Panc1 (cell line): ENCODE measurements at places on chromosomes 12 and 14.

- no peak for DNase-seq
Observed at GRCh38 chr14:73173092-73173735, 36.9 kb downstream of the PSEN1 start.

- DNase-seq, result no peak
Observed at GRCh38 chr14:36975834-36976233, 196.6 kb downstream of the SLC25A21 start.

DNA sequence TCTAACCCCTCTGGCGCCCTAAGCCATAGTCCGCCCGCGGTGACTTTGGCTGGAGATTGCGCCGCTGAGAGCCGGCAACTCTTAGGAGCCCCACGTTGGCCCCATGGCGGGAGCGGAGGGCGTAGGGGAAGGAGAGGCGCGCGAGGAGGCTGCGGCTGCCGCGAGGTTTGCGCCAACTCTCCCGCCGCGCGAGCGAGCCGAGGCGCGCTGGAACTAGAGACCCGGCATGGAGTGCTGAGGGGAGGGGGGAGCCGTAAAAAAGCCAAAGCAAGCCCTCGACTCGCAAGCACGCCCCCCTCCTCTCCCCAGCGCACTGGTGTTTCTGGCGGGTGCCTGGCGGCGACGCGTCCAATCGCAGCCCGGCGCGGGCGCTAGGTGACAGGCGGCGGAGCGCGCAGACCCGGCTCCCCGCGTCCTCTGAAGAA is at the start of gene SYT10:
SYT10 (minus strand) TSS at position 233 of the 425 bp plus-strand sequence. CDS start 297 bp downstream, outside the sequence.
- DNase-seq, result no peak

- no peak for DNase-seq
Observed at GRCh38 chr14:56759633-56760032, 50.6 kb downstream of the OTX2 start.

- DNase-seq, result no peak
Observed at GRCh38 chr14:104577426-104577825, 2.1 kb upstream of the C14orf180 start.

GRCh38 chr12:103813426-103813825 is 27.6 kb downstream of the NT5DC3 start:
- no peak for DNase-seq

GRCh38 chr12:104741497-104742367 is 216.4 kb downstream of the SLC41A2 start:
- no peak for DNase-seq

DNA sequence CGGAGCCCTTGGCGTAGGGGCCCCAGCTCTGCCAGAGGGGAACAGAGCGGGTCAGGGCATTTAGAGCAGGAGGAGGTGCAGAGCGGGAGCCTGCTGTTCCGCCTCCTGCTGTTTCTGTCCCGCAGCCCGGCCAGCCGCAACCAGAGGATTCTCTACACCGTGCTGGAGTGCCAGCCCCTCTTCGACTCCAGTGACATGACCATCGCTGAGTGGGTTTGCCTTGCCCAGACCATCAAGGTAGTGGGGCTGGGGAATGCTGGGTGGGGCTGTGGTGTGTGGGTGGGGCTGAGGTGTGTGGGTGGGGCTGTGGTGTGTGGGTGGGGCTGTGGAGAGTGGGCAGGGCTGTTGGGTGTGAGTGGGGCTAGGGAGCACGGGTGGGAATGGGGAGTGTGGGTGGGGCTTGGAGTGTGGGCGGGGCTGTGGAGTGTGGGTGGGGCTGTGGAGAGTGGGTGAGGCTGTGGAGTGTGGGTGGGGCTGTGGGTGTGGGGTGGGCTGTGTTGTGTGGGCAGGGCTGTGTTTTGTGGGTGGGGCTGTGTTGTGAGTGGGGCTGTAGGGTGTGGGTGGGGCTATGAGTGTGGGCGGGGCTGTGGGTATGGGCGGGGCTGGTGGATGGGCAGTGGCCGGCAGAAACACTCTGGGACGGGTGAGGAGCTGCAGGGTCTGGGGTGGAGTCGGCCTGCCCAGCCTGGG is 8.0 kb downstream of the ASPG start:
- DNase-seq, result no peak

- no peak for DNase-seq
Observed at GRCh38 chr14:74980398-74980730, 22.4 kb upstream of the EIF2B2 start.

DNA sequence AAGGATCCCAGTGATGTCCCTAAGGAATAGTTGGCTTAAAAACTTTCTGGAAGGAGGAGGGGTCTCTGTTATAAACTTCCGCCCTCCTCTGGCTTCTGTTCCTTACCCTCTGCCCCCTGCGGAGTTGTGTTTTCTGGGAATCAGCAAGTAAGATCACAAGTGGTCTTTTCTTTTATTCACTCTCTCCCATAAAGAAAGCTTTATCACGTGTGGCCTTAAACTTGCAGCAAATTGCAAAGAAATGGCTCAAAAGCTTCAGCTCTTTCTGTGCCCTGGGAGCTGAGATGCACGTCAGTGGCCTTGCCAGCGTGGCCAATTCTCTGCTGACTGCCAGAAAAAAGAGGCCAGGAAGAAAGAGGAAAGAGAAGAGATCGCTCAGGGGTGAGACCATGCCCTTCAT is at the start of gene SLCO1C1:
SLCO1C1 (plus strand) TSS at position 101 of the 400 bp plus-strand sequence. CDS start 4,245 bp downstream, outside the sequence.
- DNase-seq, result no peak

DNA sequence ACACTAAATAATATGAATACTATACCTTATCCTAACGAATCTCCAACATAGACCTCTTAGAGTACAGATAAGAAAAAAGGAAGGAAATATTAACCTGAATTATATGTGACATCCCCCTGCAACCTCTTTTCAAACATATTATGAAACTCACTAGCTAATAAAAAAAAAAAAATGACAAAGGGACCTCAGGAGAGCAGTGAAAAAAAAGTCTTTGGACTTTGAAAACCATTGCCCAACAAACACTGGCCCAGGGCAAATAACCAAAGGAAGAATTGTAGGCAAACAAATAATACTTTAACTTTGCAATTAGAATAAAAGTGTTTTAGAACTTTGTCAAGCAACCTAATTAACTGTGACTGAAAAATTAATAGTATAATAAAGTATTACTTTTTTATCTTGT is 7.7 kb downstream of the SOX5 start:
- no peak for DNase-seq

GRCh38 chr14:83251402-83251801 is 1717.7 kb upstream of the SEL1L start:
- no peak for DNase-seq

- no peak for DNase-seq
Observed at GRCh38 chr14:21965042-21965441, 291.4 kb upstream of the OR4E1 start.

GRCh38 chr12:26767116-26767515 is 65.9 kb downstream of the ITPR2 start:
- no peak for DNase-seq

DNA sequence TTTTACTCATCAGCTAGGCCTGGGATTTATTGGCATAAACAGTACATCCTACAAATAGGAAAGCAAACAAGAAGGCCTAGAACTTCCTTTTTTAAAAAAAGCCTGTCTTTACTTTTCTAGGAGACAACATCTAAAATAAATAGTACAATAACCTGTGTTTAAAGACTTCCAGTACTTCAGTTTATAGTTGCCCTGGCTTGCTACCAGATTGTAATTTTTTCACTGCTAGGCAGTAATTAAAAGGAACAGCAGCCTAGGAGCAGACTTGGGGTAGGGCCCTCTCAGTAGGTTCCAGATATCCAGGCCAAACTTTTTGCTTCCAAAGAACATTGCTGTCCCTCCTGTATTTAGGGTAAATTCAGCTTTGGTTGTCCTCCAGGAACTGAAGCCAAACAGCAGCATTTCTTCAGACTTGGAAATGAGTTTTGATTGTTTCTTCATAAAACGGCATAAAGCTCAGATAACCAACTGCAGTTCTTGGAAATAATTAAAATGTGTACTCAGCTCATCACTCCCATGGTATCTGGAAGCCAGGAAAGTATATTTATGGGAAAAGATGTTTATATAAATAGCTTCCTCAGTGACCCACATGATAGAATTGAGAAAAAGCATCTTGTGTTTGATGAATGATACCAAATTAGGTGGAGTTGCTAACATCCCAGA is 61.7 kb downstream of the PPP1R36 start:
- DNase-seq, result no peak

- no peak for DNase-seq
Observed at GRCh38 chr12:128820723-128821432, 2.9 kb downstream of the SLC15A4 start.

GRCh38 chr14:40413136-40413535 is 980.9 kb upstream of the FBXO33 start:
- no peak for DNase-seq

DNA sequence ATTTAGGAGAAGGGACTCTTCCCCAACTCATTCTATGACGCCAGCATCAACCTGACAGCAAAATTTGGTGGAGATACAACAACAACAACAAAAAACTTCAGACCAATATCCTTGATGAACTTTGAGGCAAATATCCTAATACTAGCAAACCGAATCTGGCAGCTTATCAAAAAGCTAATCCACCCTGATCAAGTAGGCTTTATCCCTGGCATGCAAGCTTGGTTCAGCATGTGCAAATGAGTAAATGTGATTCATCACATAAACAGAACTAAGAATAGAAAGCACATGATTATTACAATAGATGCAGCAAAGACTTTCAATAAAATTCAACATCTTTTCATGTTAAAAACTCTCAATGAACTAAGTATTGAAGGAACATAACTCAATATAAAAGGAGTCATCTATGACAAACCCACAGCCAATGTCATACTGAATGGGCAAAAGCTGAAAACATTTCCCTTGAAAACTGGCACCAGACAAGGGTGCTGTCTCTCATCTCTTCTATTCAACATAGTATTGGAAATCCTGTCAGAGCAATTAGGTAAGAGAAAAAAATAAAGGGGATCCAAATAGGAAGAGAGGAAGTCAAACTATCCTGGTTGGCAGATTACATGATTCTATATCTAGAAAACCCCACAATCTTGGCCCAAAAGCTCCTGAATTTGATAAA is 233.3 kb downstream of the CCDC59 start:
- no peak for DNase-seq

DNA sequence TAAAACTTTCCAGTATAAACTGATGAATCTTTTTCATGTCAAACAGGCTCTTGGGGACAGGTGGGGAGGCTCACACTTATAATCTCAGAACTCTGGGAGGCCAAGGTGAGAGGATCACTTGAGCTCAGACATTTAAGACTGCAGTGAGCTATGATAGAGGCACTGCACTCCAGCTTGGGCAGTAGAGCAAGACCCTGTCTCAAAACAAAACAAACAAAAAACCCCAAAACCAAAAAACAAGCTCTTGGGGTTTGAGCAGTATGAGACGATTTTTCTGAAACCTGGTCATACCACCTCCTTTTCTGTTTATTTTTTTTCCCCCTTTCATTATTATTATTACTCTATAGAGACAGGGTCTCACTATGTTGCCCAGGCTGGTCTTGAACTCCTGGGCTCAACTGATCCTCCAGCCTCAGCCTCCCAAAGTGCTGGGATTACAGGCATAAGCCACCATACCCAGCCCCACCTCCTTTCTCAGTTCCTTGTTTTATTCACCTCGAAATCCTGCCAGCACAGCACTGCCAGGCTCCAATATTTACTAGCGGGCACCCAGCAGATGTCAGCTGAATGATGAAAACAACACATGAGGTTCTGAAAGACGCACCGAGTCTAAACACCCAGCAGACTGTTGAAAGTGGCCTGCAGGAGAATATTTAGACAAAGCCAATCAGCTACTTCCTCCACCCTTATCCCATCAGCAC is 19.5 kb upstream of the CDK17 start:
- DNase-seq, result no peak

DNA sequence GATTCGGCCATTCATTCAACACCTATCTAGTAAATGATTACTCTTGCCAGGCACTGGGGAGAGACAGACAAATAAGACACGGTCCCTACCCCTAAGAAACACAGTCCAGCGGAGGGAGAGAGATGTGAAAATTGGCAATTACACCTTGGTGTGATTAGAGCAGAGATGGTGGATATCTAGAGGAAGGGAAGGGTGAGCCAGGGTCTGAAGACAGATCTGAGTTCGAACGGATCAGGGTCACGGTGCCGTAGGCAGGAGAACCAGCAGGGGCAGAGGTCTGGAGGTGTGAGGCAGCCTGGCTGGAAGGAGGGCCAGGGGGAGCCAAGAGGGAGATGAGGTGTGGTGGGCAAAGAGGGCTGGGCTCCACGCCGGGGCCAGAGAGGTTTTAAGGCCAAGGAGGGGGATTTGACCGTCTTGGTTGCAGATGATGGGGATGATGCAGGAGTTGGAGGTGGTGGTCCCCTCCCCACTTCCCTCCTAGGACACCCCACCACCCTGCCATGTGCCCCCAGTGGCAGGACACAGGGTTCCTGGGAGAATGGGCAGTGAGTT is 27.1 kb downstream of the FAM222A start:
- no peak for DNase-seq

- no peak for DNase-seq
Observed at GRCh38 chr12:53298164-53298563, 1.3 kb upstream of the MYG1 start.

GRCh38 chr12:88063375-88063774 is 34.2 kb upstream of the C12orf50 start:
- DNase-seq, result no peak

- DNase-seq, result no peak
Observed at GRCh38 chr12:48979602-48980388, 1.7 kb downstream of the WNT1 start.

GRCh38 chr12:8603856-8604255 is 8.8 kb downstream of the AICDA start:
- no peak for DNase-seq

GRCh38 chr14:83419420-83419819 is 1885.8 kb upstream of the SEL1L start:
- DNase-seq, result no peak

GRCh38 chr12:27844366-27845090 is 64.5 kb upstream of the MANSC4 start:
- DNase-seq, result no peak

- no peak for DNase-seq
Observed at GRCh38 chr14:61322799-61323290, 1.5 kb downstream of the PRKCH start.

GRCh38 chr14:77158175-77158881 is 16.7 kb upstream of the ZDHHC22 start:
- no peak for DNase-seq

DNA sequence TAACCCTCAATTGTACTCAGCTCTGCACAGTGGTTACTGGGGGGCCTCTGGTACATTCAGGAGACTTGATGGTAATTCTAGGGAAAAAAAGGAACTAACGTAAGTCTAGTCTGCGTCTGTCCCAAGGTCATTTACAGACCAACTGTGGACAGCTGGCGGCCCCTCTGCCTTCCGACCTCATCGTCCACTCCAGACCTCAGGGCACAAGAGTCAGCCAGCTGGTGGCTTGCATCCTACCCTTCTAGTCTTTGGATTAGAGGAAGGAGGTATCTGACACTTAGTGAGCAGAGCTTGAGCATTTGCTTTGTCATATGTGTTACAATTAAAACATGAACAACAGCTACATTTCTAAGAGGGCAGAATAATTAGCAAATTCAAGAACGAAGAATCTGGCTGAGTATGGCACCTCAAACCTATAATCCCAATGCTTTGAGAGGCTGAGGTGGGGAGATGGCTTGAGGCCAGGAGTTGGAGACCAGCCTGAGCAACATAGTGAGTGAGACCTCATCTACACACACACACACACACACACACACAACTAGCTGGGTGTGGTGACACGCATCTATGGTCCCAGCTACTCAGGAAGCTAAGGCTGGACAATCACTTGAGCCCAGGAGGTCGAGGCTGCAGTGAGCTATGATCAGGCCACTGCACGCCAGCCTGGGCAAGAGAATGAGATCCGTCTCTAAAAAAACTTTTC is 36.5 kb downstream of the SSH1 start:
- no peak for DNase-seq

- no peak for DNase-seq
Observed at GRCh38 chr14:61132894-61133293, 148.2 kb downstream of the TMEM30B start.

GRCh38 chr14:22814941-22815713 is at the start of gene SLC7A7:
Gene SLC7A7 (minus strand): TSS chr14:22815435. CDS start chr14:22813398, 2,037 bp downstream.
- DNase-seq, result no peak
